Cortex of kidney (tissue), 1 donor: ENCODE measurements at places on chromosomes 2 and 18.

DNA sequence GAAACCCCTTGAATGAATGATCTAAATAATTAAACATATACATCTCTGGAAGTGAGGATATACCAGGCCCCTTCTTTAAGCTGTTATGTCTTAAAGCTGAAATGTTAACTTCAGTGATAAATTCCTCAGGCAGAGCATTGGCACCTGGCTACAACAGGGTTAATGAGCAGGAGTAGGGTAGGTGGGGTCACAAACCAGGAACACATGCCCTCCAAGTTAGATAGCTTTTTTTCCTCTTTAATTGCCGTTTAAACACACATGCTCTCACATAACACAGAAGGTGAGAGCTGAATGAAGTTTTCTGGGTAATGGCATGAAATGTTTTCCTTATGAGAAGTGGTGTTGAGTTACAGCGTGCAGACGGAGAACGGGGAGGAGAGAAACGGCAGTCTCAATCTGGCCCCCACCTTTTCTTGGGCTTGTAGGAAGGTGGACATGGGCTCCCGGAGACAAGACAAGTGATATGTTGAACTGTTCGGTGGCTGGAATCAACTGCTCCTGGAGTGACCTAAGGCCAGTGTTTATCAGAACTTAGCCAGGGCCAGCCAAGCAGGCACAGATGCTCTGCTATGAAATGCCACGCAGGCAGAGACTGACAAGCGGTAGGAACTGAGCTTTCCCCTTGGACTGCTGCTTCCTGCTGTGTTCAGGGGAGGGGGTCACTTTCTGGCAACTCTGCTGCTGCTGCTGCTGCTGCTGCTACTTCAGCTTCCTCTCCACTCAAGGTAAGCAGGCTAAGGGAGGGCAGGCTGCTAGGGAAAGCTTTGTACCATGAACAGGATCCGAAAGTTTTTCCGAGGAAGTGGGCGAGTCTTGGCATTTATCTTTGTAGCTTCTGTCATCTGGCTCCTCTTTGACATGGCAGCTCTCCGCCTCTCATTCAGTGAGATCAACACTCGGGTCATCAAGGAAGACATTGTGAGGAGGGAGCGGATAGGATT, at the start of gene GALNT5:
Gene GALNT5, plus strand, starts transcription at position 394 of the 941 bp plus-strand sequence. Its CDS starts 378 bp downstream, at position 772.
- DNase-seq: no peak

- no peak for DNase-seq
Observed at GRCh38 chr2:236169741-236170589, 1.8 kb upstream of the GBX2 start.

DNA sequence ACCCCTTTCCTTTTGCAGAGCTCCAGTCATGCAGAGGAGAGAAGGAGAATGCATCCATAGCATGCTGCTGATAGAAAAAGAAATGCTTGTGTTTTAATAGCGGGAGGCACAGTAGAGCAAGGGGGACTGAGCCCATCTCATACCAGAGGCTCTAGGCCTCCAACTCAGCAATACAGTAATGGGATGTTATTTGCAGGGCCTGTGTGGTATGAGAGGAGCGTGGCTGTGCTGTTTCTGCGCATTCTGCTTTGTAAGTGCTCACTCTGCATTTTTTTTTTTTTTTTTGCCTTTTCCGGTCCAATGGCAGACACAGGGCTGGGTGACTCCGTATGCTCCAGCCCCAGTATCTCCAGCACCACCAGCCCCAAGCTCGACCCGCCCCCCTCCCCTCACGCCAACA, 200.0 kb downstream of the GBX2 start:
- DNase-seq: no peak

- no peak for DNase-seq
Observed at GRCh38 chr2:104660991-104661390, 192.9 kb upstream of the POU3F3 start.

DNA sequence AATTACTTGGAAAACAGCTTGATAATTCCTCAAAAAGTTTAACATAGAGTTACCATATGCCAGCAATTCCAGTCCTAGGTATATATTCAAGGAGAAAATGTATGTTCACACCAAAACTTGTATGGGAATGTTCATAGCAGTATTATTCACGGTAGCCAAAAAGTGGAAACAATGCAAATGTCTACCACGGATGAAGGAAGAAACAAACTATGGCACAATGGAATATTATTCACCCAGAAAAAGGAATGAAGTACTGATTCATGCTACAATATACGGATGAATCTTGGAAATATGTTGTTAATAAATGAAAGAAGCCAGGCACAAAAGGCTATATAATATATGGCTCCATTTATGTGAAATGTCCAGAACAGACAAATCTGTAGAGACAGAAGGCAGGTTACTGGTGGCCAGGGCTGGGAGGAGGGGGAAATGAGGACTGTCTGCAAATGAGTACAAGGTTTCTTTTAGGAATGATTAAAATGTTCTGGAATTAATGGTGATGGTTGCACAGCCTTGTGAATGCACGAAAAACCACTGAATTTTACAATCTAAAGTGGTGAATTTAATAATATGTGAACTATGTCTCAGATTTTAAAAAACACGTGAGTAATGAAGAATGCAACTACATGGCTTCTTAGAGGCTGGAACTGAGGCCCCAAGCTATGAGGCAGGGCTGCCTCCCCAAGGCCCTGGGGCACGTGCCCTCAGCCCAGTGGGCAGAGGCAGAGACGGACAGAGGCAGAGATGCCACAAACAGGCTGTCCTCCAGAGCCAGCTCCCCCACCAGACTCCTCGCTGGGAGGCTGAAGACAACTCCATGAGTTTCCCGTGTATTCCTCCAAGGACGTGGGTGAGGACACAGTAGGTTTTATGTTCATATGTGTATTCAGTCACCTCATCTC, 5.0 kb downstream of the LIMS2 start:
- DNase-seq: no peak

DNA sequence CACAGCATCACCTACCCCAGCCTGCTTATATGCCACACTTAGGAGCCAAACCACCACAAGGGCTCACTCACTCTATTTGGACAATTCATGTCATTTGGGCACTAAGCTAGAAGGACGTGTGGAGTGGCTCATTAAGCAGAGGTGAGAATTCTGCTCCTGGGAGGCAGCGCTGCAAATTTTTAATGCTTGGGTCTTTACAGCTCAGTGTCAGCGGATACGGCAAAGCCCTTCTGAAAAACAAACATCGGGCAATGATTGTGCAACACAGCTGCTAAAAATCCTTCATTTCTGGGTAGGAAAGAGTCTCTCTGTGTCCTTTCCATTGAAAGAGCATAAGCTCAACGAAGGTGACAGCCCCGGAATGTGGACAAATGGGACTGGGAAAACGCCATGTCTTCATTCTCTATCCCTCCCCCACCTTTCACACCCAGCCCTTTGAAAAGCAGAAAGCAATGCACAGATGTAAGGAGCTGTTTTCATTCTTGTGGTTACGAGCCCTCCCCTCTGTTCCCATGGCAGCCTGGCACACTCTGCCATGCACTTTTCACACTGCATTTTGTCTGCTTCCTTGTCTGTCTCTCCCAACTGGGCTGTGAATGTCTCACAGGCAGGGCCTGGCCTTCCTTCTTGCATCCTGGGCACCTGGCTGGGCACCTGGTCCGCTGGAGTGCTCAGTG, 16.0 kb downstream of the TMEM177 start:
- no peak for DNase-seq

DNA sequence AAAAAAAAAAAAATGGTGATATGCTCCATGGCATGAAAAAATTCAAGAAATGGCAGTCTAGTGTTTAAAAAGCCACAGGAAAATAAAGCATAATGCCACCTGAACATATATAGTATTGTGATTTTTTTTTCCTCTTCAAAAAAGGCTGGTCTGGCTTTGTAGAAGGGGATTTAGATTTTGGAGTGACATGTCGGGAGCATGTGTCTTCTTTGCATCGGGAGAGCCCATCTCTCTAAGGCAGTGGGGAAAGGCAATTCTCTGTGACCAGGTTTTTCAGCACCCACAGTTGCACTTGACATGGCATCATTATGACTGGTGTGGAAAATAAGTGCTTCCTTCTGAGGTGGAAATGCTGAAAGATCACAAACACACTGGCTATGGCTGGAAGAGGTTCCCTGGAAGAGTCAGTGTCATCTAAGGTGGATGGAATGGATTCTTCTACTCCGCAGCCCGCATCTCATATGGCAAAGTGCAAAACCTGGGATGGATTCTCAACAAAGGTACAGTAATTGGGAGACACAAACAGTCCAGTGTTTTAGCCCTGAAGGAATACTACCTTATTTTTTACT, 172.5 kb downstream of the AGAP1 start:
- no peak for DNase-seq
